ENCODE measurements at places on chromosomes 4 and X.

- DNase-seq = no peak
Measured at GRCh38 chr4:74446193-74446868, 1.4 kb downstream of the AREG start.

DNA sequence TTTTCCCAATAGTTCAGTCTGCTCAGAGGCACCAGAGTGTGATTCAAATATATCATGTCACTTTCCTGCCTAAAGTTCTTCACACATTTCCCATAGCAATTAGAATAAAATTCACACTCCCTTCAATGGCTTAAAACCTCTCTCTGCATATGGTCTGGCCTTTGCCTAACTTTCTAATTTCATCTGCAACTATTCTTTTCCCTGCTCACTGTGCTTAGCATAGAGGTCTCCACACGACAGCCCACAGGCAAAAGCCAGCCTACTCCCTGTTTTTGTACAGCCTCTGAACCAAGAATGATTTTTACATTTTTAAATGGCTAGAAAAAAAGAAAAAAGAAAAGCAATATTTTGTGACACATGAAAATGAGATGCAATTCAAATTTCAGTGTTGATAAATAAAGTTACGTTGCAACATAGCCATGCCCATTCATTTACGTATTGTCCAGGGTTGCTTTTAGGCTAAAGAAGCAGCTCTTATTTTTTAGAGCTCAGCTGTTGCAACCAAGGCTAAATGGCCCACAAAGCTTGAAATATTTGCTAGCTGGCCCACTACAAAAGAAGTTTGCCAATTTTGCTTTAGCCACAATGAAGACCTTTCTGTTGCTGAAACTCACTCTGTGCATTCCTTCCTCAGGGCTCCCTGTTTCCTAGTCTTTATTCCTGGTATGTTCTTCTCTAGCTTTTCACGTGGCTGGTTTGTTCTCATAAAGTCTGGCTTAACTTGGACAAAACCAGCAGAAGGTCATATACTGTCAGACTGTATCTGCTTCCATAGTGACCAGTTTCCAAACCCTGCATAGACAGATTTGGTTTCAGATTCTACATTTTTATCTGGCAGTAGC, 26.6 kb upstream of the IRF2 start:
- no peak for DNase-seq

GRCh38 chr4:138311771-138312535, 69.8 kb upstream of the SLC7A11 start:
- peak; percentile 63 for DNase-seq

GRCh38 chrX:39996536-39996935, 101.2 kb downstream of the BCOR start:
- no peak for DNase-seq

DNA sequence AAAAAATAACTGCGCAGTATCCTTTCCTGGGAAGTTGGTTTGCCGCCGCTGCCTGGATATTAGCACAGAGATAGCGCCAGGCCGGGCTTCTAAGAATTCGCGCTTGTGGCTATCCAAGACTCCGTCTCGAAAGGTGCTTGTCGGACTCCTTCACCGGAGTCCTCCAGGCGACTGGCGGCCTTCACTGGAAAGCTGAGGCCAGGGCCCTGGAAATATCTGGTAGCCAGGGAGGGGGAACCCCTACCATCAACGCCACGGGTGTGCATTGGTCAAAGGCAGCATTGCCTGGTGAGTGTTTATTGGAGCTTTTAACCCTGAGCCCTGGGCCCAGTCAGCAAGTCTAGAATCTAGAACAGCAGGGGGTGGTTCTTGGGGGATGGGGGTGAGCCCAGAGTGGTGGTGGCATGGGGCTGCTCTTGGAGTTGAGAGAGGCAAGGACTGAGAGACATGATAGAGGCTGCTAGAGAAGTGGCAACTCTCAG, 577 bp upstream of the PIM2 start:
- DNase-seq = no peak

GRCh38 chrX:149124526-149125108, 380.5 kb downstream of the IDS start:
- DNase-seq = no peak

DNA sequence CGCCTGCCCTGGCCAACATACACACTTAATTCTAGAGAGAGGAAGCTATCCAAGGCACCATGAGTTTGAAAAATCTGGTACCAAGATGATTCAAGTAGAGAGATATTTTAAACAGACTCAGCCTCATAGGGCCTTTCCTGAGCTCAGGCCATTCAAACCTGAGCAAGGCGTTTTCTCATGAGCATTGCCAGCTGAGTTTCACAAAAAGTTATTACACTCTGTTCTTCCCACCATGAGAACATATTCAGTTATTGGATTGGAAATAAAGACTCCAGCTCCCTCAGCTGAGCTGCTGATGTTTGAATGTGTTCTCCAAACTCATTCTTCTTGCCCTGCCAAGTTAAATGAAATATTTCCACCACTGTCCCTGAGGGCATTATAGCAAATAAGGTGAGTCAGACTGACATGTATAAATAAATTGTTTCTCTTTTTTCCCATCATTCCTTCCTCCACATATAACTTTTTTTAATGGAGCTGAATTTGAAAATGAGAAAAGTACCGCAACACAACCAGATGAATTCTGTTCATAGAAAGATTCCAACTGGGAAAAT, 429.6 kb downstream of the RAB28 start:
- no peak for DNase-seq

All from fibroblast of lung (primary cell).